Memory B cell (primary cell): ENCODE measurements at places on chromosomes 1 and 21.

- DNase-seq: no peak
Measured at GRCh38 chr1:113146242-113147072, 73.5 kb downstream of the LRIG2 start.

- DNase-seq: no peak
Measured at GRCh38 chr1:45822644-45823043, 19.2 kb downstream of the MAST2 start.

GRCh38 chr1:67748630-67749029, 63.6 kb downstream of the GADD45A start:
- no peak for DNase-seq

GRCh38 chr1:19892628-19893168, 10.5 kb downstream of the OTUD3 start:
- no peak for DNase-seq

DNA sequence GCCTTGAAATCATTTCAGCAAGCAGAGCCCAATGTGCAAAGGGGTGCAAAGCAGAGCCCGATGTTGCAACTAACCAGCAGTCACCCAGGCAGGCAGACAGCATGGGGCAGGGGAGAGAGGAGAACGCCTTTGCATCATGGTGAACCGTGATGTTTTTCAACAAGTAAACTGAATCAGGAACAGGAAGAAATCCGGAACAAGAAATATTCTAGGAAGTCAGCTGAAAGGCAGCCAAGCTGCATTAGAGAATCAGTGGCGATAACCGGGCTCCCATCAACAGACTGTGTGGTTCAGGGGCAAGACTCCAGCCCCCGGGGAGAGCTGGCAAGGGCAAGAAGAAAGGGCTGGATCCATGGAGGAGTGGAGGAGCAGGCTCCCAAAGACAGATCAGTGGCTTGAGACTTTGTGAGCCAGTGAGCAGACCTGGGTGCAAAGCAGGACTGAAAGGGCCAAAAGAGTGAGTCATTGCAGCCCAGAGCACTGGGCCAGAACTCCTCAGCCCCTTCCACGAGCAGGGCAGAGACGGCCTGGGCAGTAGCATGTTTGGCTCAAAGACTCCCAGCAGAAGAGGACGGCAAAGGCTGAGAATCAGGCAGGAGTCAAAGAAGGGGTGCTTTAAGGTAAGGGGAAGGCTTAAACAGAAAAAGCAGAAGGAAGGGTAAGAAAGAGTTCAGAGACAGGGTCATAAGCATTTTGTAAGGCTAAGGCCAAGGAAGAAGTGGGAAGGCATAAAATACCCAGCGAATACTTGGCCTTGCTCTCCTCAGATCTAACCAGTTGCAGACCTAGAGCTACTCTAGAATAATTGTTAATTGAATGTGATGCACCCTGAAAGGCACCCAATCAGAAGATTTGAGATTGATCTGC, 155.0 kb downstream of the SETD4 start:
- DNase-seq: no peak

DNA sequence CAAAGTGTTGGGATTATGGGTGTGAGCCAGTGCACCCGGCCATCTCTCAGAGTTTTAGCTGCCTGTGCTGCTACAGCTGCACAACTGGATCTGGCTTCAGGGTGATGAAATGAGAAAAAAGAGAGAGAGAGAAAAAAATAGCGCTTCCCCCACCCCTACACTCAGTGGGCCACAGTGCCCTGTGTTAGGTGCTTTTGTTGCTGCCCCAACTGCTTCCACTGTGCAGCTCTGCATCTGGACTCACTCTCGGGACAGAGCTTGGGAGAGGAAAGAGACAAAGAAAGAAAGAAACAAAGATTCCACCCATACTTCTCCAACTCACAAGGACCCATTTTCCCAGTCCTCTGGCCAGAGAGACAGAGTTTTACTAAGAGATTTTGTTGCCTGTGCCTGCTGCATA, 50.4 kb downstream of the INAVA start:
- no peak for DNase-seq

GRCh38 chr1:102615896-102616295, 492.4 kb downstream of the COL11A1 start:
- no peak for DNase-seq

- peak; percentile 65 for DNase-seq
Measured at GRCh38 chr21:33229784-33230544, at the start of gene IFNAR2. TSS of gene IFNAR2 (plus strand) at chr21:33229938. CDS start at chr21:33241923, 11,985 bp downstream.

DNA sequence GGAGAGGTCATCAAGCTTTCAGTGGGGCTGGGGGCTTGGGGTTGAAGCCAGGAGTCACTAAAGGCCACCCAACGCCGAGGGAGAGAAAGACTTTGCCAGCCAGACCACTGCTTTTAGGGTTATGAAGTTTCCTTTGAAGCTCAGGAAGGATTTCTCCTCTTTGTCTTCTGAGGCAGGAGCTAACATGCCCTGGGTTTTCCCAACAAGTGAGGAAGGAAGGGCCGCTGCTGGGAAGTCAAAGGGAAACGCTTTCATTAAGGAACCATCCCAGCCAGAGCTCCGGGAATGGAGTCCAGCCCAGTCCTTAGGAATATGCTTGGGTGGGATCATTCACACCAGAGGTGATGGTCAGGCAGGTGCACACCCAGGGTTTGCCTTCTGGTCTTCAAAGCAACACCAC, 436.9 kb downstream of the PRDM2 start:
- DNase-seq: no peak

DNA sequence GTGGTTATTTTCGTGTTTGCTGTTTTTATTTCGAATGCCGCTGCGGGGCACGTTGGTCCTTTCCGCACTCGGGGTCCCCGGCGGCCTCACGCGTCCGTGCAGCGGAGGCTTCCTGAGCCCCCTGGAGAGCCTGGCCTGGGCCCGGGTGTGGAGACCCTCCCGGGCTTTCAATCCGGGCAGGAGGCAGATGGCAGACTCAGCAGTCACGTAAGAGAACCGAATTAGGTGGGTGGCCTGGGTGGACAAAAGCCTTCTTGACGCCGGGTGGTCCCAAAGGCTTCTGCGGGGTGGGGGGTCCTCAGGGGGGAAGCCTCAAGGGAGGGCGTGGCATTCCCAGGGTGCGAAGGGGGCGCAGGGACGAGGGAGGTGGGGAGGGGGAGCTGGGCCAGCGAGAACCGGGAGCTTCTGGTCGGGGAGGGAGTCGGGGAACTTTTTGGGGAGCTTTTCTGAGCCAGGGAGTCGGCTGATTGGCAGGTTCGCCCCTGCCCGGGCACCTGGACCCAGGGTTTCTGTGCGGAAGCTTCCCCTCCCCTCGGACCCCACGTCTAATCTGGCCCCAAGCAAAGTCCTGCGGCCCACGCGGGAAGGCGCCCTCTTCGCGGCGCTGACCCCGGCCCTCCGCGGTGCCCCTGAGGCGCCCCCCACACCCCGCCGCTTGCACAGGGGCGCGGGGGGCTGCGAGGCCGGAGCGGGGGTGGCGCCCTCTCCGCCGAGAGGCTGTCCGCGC, 1.3 kb upstream of the HES4 start:
- DNase-seq: no peak

GRCh38 chr1:7646981-7647901, 123.9 kb upstream of the VAMP3 start:
- peak; percentile 54 for DNase-seq

- no peak for DNase-seq
Measured at GRCh38 chr1:82819234-82819633, 1018.5 kb downstream of the ADGRL2 start.

DNA sequence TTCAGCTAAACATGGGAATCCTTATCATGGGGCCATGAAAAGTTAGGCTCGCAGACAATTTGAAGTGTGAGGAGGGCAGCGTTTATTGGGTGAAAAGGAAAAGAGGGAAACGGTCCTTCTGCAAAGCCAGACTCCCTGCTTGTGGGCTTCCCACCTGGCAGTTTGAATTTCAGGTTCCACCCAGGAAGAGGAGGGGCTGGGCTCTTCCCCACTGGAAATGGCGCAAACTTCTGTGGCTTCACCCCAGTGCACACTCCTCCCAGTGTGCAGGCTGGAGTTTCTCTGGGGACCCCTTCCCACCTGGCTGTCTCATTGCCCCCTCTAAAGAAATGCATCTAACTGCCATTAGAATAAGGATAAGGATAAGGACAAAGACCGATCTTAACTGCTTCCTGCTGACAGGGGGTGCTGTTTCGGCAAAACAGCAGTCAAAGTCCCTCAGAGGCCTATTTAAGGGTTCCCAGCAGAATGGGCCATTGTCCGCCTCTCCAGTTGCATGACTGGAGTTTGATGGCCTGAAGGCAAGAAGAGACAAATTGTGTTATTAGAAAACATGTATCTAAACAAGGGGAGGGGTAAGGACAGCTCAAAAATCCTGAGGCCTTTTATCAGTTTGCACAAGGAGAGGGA, 20.4 kb downstream of the AIM2 start:
- no peak for DNase-seq

GRCh38 chr1:237983496-237983895, 92.8 kb upstream of the ZP4 start:
- DNase-seq: no peak

DNA sequence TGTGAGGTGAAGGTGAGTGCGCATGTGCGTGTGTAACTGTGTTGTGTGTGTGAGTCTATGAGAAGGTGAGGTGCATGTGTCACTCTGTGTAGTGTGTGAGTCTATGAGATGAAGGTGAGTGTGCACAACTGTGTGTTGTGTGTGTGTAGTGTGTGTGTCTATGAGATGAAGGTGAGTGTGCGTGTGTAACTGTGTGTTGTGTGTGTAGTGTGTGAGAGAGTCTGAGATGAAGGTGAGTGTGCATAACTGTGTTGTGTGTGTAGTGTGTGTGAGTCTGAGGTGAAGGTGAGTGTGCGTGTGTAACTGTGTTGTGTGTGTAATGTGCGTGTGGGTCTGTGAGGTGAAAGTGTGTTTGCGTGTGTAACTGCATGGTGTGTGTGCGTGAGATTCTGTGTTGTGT, 154.0 kb downstream of the FOXD2 start:
- no peak for DNase-seq

GRCh38 chr1:194067772-194068171, 881.4 kb upstream of the B3GALT2 start:
- no peak for DNase-seq

- DNase-seq: no peak
Measured at GRCh38 chr1:10671622-10672342, 124.7 kb downstream of the CASZ1 start.

- DNase-seq: no peak
Measured at GRCh38 chr1:194940336-194941030, 1667.8 kb downstream of the KCNT2 start.

DNA sequence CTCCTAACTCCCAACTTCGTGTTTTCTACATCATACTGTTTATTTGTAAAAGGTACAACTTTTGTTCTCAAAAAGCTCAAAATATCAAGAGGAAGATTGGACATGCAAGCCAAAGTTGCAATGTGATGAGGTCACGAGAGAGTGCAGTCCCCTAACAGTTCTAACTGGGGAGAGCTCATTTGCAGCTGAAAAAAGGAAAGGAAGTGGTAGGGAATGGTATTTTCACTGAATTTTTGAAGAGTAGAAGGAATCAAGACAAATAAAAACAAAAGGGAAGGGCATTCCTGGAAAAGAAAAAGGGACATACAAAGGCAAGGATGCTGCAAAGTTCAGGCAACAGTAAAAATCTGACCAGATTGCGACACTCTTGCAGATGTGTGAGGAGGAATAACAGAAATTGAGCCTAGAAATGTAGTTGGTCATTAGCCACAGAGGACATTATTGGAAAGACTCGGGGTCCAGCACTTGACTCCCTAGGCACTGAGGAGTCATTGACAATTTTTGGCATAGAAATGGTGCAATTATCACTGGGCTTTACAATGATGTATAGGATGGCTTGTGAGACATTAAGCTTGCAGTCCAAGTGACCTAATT, 67.9 kb downstream of the TBX15 start:
- no peak for DNase-seq

- DNase-seq: no peak
Measured at GRCh38 chr1:1085911-1086841, 12.1 kb upstream of the RNF223 start.

DNA sequence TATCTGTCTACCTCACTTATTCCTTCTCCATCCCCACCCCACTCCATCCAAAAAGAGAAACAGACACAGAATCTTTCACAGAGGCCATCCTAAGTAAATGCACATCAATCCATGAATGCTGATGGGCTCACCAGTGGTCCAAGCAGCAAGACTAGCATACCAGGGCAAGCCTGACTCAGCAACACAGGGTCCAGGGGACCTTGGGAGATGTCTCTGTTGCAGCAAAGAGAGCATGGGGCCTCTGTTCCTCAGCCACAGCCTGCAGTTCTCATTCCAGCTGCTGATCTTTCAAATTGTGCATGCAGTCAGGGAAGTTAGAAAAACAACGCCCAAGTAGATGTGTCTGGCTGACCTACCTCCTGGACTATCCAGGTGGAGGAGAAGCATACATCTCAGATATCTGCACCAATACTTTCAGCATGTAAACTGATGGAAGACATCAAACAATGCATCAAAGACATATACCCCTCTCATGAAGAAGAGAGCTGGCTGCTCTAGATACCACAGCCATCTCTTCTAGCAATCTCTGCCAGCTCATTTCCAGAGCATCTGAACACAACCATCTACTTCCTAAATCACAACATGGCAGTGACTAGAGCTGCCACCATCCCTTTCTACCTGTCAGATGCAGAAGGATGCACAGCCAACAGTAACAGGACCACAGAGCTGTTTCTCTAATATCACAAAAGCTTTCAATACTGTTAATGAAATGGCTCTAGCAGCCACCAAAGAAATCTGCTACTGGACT, 54.5 kb downstream of the CD34 start:
- DNase-seq: no peak

GRCh38 chr1:145985129-145985501, 11.3 kb downstream of the TXNIP start:
- no peak for DNase-seq

DNA sequence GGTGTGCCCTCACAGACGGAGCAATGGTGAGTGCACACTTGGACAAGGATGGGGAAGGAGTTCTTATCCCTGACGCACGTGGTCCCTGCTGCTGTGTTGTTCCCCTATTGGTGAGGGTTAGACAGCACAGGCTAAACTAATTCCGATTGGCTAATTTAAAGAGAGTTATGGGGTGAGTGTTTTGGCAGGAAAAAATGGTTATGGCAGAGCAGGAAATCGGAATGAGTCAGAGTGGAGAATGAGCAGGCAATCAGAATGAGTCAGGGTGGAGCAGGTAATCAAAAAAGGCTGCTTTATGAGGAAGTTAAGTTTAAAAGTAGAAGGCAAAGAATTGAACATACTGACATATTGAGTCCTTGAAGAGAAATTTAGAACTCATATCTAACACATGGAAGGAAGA, 100.5 kb downstream of the NGF start:
- DNase-seq: no peak

- DNase-seq: no peak
Measured at GRCh38 chr1:219568733-219569132, 44.2 kb downstream of the ZC3H11B start.

GRCh38 chr1:19752083-19752696, 47.5 kb downstream of the TMCO4 start:
- DNase-seq: no peak

GRCh38 chr1:11979028-11979850, 1.0 kb upstream of the MFN2 start:
- no peak for DNase-seq
